ENCODE measurements at places on chromosomes 1 and 21. TPM values are rescaled to one million over a fixed set of nuclear protein-coding genes. Genes with fewer than 3 reads are reported as not detected.

Gene RNF186
- total RNA-seq = not detected

Gene ATP1A1
- 361 TPM for total RNA-seq

Gene RAP1A
- total RNA-seq = 39.3 TPM

Gene PTPN22
- 0.89 TPM for total RNA-seq

Gene AKR7A3
- 0.40 TPM for total RNA-seq

Gene PGLYRP4
- total RNA-seq = not detected

Gene GPR153
- 4.6 TPM for total RNA-seq

- DNase-seq = no peak
- H3K36me3 ChIP-seq = no peaks in the 10 kb centered on the region
- no peaks in the 10 kb centered on the region for H3K27me3 ChIP-seq
- H3K4me1 ChIP-seq = peaks cover 11% of the 10 kb centered on the region
- no peak overlapping the region for H3K4me3 ChIP-seq
Observed at GRCh38 chr1:221878134-221878533, 136.2 kb upstream of the DUSP10 start.

DNA sequence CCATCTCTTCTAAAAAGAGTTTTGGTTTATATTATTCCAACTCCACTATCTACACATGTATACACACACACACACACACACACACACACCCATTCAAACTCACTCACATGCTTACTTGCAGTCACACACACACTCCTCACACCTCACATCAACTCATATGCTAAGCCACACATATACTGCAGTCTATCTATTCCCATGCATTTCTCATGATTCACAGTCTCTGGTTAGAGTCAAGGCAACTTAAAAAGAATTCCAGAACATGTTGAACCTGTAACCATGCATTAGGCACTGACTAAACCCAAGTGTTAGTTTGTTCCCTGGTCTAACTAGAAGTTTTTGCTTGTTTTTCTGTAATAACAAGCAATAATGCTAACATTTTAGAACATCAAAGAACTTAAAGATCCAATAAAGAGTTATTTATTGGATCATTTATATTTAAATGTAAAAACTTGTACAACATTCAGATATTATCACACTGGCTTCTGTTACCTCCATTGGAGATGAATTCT is 931.1 kb downstream of the PLA2G4A start:
- H3K36me3 ChIP-seq = no peaks in the 10 kb centered on the region
- H3K27ac ChIP-seq = no peak overlapping the region
- no peaks in the 10 kb centered on the region for H3K27me3 ChIP-seq
- no peak overlapping the region for H3K4me3 ChIP-seq
- H3K4me1 ChIP-seq = no peaks in the 10 kb centered on the region

DNA sequence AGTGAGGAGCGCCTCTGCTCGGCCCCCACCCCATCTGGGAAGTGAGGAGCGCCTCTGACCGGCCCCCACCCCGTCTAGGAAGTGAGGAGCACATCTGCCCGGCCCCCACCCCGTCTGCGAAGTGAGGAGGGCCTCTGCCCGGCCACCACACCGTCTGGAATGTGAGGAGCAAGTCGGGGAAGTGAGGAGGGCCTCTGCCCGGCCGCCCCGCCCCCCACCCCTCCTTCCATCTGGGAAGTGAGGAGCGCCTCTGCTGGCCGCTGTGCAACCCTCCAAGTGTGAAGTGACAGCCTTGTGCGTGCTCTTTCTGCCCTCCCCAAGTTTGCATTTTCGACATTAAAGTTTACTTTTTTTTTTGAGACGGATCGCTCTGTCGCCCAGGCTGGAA is 5.1 kb upstream of the ZZZ3 start:
- H3K27me3 ChIP-seq = no peaks in the 10 kb centered on the region
- no peak overlapping the region for H3K27ac ChIP-seq
- peaks cover 11% of the 10 kb centered on the region for H3K36me3 ChIP-seq
- no peak for DNase-seq
- H3K4me3 ChIP-seq = no peak overlapping the region
- H3K4me1 ChIP-seq = peaks cover 15% of the 10 kb centered on the region

- H3K4me1 ChIP-seq = no peaks in the 10 kb centered on the region
- H3K4me3 ChIP-seq = no peak overlapping the region
- DNase-seq = no peak
- no peaks in the 10 kb centered on the region for H3K27me3 ChIP-seq
- H3K36me3 ChIP-seq = no peaks in the 10 kb centered on the region
Observed at GRCh38 chr1:99385852-99386251, 121.6 kb downstream of the PLPPR4 start.

GRCh38 chr1:114328361-114328904 is 174.8 kb upstream of the SYT6 start:
- H3K27ac ChIP-seq = no peak overlapping the region
- peaks cover 5% of the 10 kb centered on the region for H3K4me1 ChIP-seq
- H3K4me3 ChIP-seq = no peak overlapping the region
- no peaks in the 10 kb centered on the region for H3K36me3 ChIP-seq
- no peak for DNase-seq

DNA sequence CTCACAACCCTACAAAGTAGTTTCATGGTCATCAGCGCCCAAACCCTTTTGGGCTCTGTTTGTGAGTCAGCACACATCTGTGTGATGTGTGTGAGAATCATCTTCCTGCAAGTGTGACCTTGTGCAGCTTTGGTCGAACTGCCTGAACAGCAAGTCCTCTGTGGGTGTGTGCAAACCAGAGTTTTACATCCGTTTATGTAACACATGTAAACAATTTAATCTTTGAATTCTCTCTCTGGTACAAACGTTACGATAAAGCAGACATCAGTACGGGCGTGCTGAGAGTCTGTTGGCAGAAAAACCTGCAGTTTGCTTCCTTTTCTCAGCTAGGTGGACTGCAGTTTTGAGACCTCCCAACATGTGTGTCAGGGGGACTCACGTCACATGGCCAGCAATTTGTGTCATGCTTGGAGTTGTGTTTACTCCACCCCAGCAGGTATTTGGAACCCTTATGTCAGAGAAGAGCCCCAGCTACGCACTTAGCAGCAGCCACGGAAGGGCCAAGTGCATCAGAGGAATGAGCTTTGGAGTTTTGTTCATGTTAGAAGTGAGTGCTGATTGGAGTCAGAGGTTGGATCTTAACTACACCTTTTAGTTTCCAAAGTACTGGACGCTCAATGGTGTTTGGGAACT is 230.8 kb downstream of the PAPPA2 start:
- H3K27me3 ChIP-seq = no peaks in the 10 kb centered on the region
- H3K4me3 ChIP-seq = no peak overlapping the region
- no peak for DNase-seq
- peaks cover 7% of the 10 kb centered on the region for H3K4me1 ChIP-seq
- no peaks in the 10 kb centered on the region for H3K36me3 ChIP-seq
- H3K27ac ChIP-seq = no peak overlapping the region

DNA sequence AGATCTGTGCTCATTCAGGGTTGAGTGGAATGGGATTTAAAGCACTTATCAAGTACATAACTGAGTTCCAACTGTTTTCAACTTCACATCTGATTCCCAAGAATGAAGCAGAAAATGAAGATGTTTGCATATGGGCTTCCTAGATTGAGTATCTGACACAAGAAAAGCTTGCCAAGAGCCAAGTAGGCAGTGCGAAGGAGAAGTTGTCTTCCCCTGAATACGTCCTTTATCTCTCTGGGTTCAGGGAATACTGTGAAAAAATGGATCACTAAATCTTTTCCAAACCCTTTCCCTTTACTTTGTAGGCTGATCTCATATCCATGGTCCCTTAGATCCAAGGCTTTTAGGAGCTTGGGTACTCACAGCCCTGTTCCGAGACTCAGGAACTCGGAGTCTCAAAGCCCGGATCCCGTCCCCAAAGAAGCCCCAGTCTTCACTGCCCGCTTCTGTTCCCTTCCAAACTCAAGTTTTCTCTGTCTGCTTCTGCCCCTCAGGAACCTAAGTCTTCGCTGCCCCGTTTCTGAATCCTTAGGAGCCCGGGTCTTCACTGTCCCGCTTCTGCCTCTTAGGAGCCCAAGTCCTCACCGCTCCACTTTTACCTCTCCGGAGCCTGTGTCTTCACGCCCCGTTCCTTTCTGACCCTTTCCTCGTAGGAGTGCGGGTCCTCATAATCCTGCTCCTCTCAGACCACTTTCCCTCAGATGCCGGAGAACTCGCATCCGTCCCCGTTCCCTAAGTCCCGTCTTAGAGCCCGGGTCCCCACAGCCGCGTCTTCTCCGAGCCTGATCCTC is 616 bp downstream of the TAF12 start:
- peaks cover 16% of the 10 kb centered on the region for H3K4me1 ChIP-seq
- peaks cover 9% of the 10 kb centered on the region for H3K36me3 ChIP-seq
- H3K27me3 ChIP-seq = no peaks in the 10 kb centered on the region
- DNase-seq = no peak

GRCh38 chr1:178098262-178098661 is 4.4 kb downstream of the RASAL2 start:
- peak overlapping the region; percentile 96 for H3K27ac ChIP-seq
- H3K27me3 ChIP-seq = no peaks in the 10 kb centered on the region
- H3K36me3 ChIP-seq = no peaks in the 10 kb centered on the region
- peaks cover 61% of the 10 kb centered on the region for H3K4me1 ChIP-seq
- no peak for DNase-seq
- H3K4me3 ChIP-seq = peak overlapping the region; percentile 50

DNA sequence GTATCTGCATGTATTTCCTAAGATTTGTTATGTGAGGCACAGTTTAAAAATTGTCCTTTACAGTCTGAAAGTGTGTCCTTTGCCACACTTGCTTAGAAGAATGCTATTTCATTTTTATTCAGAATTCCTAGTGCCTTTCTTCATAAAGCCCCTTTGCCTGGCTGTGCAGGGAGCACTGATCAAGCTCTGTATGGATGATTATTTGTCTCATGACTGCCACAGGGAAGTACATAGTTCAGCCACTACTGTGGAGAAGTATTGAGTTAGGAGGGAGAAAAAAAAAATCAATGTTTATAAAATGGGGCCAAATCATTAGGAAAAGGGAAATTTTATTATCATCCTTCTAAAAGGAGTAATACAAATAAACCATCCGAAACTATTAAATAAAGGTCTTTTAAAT is 51.4 kb downstream of the LHX4 start:
- no peak overlapping the region for H3K27ac ChIP-seq
- H3K4me1 ChIP-seq = no peaks in the 10 kb centered on the region

GRCh38 chr1:67431156-67431765 is 1.1 kb upstream of the SERBP1 start:
- no peaks in the 10 kb centered on the region for H3K27me3 ChIP-seq
- no peak for DNase-seq
- H3K36me3 ChIP-seq = peaks cover 43% of the 10 kb centered on the region

DNA sequence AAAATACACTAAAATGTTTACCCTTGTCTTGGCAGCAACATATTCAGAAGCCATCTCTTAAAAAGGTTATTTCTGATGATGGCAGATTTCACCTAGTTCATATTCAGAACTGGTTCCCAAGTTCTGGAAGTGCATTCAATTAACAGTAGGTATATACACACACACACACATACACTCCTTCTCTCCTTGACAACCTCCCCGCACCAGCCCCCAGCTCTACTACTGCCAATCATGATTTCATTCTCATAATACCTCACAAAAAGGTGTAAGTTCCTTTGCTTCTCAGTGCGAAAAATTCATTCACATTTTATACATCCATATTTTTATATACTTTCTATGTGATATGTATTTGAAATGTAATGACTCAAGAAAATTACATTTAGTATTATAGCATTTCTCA is 228.1 kb upstream of the ST6GALNAC5 start:
- no peaks in the 10 kb centered on the region for H3K27me3 ChIP-seq
- no peak overlapping the region for H3K27ac ChIP-seq
- no peaks in the 10 kb centered on the region for H3K36me3 ChIP-seq
